ENCODE measurements at places on chromosomes 11 and 22.

- DNase-seq = no peak
These were observed 9.4 kb upstream of the TECTA start for GRCh38 chr11:121091492-121092152.

- no peak for DNase-seq
These were observed 32.0 kb upstream of the TH start for GRCh38 chr11:2203440-2204259.

GRCh38 chr11:129041611-129042018, 98.9 kb upstream of the TP53AIP1 start:
- no peak for DNase-seq

DNA sequence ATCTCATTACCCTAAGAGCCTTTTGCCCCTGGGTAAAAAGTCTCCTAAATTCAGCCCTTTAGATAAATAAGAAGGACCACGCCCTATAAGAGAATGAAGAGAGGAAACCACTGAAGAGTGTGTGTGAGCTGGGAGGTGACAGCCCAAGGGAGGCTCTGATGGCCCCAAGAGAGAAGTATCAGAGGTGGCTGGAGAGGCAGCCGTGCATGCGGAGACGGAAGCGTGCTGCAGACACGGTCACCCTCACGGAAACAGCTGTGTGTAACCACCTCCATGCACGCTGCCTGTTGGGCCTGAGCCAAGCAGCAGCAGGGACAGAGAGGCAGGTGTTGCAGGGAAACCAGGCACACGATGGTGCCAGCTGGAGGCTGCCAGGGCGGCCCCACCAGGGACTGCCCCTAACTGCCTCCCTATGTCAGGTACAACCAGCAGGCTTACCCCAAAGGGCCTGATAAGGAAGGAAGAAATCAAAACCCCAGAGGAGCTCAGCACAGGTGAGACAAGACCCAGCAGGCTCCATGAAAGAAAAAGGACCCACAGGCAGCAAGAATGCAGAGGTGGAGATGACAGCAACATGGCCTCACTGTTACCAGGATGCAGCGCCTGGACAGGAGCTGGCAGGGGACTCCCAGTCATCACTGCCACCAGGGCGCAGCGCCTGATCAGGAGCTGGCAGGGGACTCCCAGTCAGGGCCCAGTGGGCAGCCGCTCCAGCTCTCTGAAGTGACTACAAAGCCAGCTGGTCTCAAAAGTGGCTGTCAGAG, 7.8 kb downstream of the LARGE2 start:
- peak; percentile 31 for DNase-seq

- DNase-seq = no peak
These were observed 4.1 kb upstream of the HBG2 start for GRCh38 chr11:5258543-5259262.

All from activated T-helper 1 cell treated with Interleukin-2 at 50 U/mL for 16 hours (primary cell).